ENCODE measurements at places on chromosomes 1 and 21. TPM values are rescaled to one million over a fixed set of nuclear protein-coding genes. Genes with fewer than 3 reads are reported as not detected.

DNA sequence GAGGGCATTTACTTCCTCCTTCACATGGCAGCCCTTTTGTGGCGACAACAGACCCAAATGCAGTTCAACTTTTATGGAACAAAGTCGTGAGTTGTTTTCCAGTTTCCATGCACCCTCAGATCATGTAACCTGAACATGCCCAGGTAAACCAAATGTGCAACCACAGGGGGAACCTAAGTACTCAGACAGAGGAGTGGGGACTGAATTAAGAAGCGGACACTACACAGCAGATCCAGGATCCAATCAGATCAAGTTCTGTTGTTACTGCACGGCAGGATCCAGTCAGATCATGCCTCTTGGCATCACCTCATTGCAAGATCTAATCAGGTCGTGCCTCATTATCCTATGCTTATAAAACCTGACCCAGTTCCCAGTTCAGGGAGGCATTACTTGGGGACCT is 115.7 kb downstream of the MATN1 start:
- no peak for DNase-seq

- no peak for DNase-seq
Measured at GRCh38 chr21:35503671-35504070, 454.6 kb upstream of the RUNX1 start.

DNA sequence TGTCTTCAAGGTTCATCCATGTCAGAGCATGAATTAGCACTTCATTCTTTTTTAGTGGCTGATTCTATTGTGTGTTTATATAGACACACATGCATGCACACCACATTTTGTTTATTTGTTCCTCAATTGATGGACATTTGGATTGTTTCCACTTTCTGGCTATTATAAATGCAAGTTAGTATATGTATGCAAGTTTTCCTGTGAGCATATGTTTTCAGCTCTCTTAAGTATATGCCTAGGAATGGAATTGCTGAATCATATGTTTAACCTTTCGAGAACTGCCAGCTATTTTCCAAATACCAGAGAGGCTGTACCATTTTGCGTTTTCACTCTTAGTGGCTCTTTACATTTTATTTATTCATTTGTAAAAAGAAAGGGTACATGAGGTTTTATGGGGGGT is 109.9 kb upstream of the KIAA1614 start:
- no peak for DNase-seq

DNA sequence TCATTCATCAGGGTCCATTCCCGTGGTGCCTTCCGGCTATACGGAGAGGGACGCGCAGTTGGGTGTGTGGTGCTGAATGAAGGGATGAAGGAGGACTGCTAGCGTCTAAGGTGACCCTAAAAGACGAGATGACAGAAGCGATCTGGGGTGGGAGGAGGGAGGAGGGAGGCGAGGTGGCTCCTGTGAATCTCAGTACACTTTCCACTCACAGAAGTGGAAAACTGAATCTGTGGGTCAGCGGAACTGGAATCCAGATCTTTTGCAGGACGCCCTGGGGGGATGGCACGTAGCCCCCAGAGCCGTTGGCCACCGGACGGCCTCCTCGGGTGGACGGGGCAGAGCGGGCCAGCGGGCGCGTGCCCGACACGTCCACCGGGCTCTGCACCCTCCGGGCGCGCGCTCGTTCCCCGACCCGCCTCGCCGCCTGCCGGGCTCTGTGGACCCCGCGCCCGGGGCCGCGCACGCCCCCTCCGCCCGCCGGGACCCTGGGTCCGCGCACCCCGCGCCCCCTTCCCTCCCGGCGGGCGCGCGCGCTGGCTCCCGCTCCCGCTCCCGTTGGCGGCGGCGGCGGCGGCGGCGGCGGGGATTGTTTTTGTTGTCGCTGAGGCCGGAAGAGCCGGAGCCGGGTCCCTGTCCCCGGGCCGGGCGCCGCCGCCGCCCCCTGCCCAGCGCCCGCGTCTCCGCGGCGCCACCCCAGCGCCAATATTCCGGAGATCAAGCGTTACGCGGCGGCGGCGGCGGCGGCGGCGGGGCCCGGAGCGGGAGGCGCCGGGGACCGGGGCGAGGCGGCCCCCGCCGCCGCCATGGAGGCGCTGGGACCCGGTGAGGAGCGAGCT is at the start of gene AGO4:
Gene AGO4 (plus strand): TSS at position 403 of the 836 bp plus-strand sequence. CDS start 401 bp downstream, at position 804.
- peak; percentile 70 for DNase-seq

DNA sequence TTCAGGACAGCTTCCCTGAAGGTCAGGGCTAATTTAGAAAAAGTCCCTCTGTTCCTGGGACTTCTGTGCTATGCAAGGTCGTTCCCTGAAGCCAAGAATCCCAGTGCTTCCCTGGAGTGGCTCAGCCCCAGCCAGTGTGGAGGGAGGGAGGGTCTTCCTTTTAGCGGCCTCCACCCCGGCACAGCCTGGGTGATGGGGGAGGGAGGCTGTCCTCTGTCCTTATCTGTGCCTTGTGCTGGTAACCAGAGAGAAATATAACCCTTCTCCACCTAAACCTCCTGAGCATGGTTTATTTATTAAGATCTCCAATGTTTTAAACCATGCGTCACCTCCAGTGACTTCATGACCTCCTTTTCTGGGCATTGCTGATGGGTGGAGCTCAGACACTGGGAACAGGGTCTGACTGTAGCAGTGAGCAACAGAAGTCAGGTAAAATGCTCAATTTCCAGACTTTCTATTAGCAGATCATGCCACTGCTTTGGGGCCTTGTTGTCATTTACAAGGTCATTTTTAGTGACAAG is 157.1 kb downstream of the DSCAM start:
- no peak for DNase-seq

GRCh38 chr1:65206836-65207235 is 58.8 kb downstream of the AK4 start:
- DNase-seq = no peak

GRCh38 chr1:193069748-193070385 is 10.5 kb downstream of the RO60 start:
- no peak for DNase-seq

The BRDT gene
- not detected for total RNA-seq

Measured in occipital lobe (tissue), 3 donors.